ENCODE measurements at places on chromosomes 13 and 19.

- DNase-seq: no peak
Measured at GRCh38 chr13:62839338-62839737, 1423.7 kb upstream of the PCDH20 start.

DNA sequence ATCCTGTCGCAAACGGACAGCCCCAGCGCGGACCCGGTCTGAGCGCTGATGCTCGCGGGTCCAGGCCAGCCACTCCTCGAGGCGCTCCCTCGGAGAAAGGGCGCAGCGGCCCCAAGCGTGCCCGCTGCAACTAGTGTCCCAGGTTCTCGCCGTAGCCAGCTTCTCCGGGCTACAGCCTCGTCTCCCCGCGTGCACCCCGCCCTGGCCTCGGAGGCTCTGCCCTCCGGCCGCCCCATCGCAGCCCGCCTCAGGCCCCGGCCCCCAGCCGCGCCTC, 487 bp downstream of the FLT1 start:
- no peak for DNase-seq

- DNase-seq: no peak
Measured at GRCh38 chr19:18419699-18420460, 682 bp downstream of the SSBP4 start.

GRCh38 chr13:110407531-110407930, 100.4 kb downstream of the COL4A2 start:
- no peak for DNase-seq

DNA sequence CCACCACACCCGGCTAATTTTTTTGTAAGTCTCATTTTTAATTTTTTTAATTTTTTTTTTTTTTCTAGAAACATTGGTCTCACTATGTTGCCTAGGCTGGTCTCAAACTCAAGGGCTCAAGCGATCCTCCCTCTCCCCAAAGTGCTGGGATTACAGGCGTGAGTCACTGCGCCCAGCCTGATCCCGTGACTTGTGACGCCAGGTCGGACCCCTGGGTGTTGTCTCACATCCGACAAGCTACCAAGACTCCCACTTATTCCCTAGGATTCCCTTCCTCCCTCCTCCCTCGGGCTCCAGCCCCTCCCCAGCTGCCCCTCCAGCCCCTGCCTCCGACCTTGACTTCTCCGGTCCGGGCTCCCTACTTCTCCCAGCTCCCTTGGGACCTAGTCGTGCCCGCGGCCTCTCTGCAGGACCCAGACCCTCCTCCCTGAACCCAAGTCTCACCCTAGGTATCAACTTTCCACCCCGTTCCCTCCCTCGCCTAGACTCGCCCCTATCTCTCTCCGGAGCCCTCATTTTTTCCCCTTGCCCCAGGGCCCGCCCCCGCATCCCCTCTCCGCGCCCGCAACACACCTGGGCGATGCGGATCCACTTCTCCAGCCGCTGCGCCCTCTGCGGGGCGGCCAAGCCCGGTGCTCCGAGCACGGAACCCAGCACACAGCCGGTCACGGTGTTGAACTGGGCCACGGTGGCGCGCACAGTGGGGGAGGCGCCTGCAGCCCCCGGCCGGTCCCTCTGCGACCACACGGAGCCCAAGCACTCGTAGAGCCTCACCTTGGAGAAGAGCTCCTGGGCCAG, 13.1 kb downstream of the RGL3 start:
- no peak for DNase-seq

DNA sequence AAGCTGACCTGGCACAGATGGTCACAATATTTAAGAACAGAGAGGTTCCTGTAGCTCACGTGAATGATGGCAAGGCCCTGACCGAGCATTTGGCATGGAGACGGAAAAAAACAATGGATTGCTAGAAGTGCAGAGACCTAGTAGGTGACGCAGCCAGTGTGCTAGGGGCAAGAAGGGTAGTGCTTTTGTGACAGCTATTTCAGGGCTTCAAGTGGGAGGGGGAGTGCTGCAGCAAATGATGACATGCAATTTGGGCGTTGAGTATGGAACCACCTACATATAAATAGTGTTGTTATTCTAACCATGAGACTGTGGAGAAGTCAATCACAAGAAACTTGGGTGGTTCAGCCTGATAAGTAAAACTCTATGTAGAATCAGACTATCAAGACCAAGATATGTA, 65.7 kb upstream of the IL17D start:
- DNase-seq: no peak

DNA sequence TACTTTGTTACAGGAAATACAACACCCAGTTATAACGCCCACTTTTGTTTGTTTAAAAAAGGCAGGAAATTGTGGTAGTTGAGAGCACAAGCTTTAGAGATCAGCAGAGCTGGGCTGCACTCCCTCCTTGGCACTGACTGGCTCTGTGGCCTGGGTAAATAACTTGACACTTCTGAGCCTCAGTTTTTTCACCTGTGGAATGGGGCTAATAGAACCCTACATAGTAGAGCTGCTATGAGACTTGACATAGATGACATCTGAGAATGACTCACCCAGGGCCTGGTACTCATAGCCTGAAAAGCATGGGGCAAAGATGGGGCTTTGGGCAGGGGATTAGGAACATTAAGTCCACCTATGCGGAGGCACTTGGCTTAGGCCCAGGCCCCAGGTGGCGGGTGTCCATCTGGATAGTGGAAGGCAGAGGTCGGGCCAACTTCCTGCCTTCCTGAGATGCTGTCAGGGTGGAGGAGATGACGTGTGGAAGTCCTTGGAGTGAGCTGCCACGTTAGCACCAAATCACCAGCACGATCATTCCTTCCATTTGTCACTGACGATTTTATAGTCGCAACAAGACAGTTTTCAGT, 159.1 kb downstream of the KATNAL1 start:
- peak; percentile 12 for DNase-seq

GRCh38 chr13:20305587-20305986, 73.5 kb upstream of the GJB6 start:
- no peak for DNase-seq

- no peak for DNase-seq
Measured at GRCh38 chr13:98804336-98804855, 51.9 kb upstream of the SLC15A1 start.

GRCh38 chr13:41928323-41928722, 32.6 kb downstream of the VWA8 start:
- no peak for DNase-seq

DNA sequence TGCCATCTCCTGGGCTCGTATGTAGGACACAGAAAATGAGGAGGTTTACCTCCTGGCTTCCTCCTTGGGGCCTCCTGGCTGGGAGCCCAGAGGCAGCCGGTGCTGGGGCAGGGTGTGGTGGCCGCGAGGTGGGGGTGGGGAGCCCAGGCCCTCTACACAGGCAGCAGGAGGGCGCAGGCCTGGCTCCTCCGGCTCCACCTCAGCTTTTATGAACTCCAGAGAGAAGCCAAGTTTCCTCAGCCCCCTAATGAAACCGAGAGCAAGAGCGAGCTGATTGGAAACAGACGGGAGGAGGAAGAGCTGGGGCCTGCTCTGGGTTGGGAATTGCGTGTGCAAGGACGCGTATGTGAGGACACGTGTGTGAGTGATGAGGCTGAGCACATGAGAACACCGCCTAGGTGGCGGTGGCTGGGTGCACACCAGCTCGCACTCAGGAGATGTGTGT, 23.1 kb downstream of the LYL1 start:
- DNase-seq: no peak

GRCh38 chr13:33757713-33758112, 60.2 kb upstream of the RFC3 start:
- DNase-seq: no peak

GRCh38 chr13:110126391-110126961, 180.5 kb downstream of the COL4A1 start:
- no peak for DNase-seq

GRCh38 chr13:32126278-32126677, 94.7 kb downstream of the FRY start:
- no peak for DNase-seq

DNA sequence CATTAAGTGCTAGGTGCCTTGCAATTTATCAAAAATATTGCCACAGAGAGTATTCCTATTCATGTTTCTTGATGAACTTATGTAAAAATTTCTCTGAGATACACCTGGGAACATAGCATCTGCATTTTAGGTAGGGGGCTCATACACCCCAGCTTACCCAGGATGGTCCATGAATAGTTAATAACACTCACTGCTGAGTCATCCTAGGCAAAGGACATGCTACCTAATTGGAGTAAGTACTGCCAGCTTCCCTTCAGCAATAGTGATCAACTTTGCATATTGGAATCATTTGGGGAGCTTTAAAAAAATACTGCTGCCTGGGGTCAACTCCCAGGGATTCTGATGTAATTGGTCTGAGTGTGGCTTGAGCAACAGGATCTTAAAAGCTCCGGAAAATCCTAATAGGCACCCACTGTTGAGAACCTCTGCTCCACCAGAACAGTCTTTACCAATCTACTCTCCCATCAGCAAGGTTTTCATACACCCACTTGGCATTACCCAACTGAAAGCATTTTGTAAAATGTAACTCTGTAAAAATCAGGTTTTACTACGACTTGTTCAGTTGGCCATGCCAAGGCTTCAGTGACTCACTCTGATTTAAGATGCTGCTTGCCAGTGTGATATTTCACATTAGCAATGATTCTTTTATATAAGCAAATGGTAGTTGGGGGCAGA, 67.2 kb upstream of the FNDC3A start:
- no peak for DNase-seq
